Stimulated activated CD4-positive, alpha-beta T cell treated with anti-CD3 and anti-CD28 coated beads, TNF-alpha, amount 100 ng/mL, for 1 hour (primary cell): ENCODE measurements at places on chromosomes 13 and 19.

GRCh38 chr19:58261968-58262921 is 16.5 kb upstream of the ZNF8 start:
- no peak for DNase-seq

DNA sequence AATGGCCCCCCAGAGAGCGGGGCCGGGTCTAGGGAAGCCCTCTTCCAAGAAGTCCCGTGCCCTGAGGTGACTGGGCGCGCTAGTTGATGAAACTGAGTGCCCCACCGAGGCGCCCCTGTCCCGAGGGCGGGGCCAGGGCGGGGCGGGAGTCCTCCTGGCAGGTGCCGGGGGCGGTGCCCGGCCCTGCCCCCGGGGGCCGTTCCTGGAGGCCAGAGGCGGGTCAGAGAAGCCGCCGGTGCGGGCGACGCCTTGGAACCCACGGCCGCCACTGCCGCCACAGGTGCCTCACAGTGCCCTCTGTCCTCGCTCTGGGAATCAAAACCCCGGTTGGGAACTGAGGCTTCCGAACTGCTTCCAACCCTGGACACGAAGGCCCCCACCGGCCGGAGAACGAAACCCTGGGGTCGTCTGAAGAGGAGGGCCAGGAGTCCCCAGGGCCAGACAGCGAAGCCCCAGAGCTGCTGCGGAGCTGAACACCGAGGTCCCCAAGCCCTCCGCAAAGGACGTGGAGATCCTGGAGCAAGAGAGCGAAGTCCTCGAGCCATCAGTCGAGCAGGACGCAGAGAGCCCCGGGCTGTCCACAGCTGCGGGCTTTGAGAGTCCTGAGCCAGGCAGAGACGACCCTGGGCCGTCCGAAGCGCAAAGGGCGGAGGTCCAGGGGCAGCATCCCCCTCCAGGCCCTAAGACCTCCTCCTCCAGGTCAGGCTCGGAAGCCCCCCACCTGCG is at the start of gene MISP3:
Gene MISP3 (plus strand): TSS at position 252 of the 726 bp plus-strand sequence. CDS start 524 bp downstream, outside the sequence.
- DNase-seq, result no peak

DNA sequence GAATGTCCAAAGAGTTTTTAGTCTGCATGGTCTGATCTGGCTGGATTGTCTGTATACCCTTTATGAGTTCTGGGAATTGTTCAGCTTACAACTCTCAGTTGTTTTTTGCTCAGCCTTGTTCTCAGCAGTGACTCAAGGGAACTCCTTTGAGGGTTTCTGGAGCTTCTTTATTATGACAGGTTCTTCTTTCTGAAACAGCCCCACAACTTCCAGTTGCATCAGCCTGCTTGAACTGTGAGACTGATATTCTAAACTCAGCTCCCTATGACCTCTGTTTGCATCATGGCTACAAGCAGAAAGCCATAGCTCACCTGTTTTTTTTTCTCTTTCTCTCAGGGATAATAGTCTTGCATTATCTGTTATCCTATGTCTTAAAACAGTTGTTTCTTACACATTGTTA is 85.0 kb downstream of the TDRD3 start:
- DNase-seq, result no peak

- no peak for DNase-seq
Measured at GRCh38 chr19:42571116-42571515, 23.6 kb downstream of the CEACAM8 start.

DNA sequence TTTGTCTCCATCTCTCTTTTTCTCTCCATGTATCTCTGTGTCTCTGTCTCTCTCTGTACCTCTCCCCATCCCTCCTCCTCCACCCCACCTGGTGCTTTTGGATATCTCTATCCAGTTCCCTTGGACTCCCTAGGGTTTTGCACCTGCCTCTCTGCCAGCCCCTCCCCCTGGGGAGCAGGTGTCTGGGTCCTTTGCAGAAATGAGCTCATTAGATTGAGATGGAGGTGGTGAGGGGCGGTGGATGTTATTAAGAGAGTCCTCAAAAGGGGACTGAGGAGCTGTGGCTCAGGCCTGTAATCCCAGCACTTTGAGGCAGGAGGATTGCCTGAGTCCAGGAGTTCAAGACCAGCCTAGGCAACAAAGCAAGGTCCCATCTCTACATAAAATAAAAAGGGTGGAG is 2.1 kb downstream of the KCNN4 start:
- no peak for DNase-seq

DNA sequence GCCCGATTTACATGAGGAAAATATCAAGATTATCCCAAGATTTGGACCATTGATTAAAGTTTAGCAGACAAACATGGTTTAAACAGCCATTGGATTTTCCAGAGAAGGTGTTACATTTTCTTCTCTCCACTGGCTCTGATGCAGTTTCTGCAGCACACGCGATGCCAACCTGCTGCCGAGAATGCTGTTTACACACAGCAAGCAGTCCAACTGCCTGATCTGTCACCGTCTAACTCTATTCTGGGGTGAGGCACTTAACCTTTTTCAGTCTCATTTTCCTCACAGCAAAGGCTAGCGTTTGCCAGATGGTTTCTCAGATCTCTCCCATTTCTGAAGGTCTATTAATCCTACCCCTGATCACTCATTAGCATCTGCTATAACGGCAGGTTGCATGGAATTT is 763.5 kb upstream of the GPC6 start:
- DNase-seq, result no peak

DNA sequence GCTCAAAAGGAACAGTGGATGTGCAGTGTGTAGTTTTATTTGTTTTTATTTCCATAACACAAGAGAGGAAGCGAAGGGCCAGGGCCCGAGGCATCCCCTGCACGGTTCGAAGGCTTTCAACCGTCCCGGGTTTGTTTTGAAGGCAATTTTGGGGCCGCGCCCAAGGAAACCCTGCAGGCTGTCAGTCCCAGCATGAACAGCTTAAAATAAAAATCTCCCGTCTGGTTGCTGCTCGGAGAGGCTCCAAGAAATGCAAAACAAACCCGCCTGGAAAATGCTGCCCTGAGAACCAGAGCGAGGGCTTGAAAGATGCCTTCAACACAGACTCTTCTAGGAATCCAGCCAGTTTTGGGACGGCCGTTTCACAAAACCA is 16.0 kb downstream of the LSM4 start:
- DNase-seq, result no peak

- no peak for DNase-seq
Measured at GRCh38 chr19:3855320-3855719, 13.5 kb downstream of the ZFR2 start.
